ENCODE measurements at places on chromosomes 7 and 10. TPM values are rescaled to one million over a fixed set of nuclear protein-coding genes. Genes with fewer than 3 reads are reported as not detected.

Gene SPAM1
- total RNA-seq = not detected

Gene PVRIG
- 32.2 TPM for total RNA-seq

DNA sequence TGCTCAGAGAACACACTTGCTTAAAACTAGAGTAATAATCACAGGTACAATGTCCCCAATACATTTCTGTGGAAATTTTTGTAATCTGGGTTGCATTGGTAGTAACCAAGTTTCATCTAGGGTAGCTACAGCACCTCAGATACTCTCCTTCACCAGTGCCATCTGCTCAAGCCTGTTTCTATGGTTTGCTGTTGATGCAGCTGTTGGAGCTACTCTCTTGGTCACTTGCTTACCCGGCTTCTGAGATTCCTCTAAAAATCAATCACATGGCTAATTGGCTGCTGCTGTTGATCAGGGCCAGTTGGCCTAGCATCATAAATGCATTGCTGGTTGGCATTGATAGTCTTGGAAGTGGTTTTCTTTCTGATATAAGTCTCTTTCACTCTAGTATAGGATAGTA is 220.8 kb downstream of the BICC1 start:
- no peak overlapping the region for H3K27ac ChIP-seq
- no peak for DNase-seq
- no peaks in the 10 kb centered on the region for H3K36me3 ChIP-seq
- no peak overlapping the region for H3K4me3 ChIP-seq
- H3K4me1 ChIP-seq = no peaks in the 10 kb centered on the region

GRCh38 chr10:127736915-127737562 is at the start of gene FOXI2:
FOXI2 (plus strand) TSS chr10:127737185; CDS start chr10:127737274, 89 bp downstream.
- H3K4me1 ChIP-seq = no peaks in the 10 kb centered on the region
- DNase-seq = no peak
- no peak within 1 kb of the TSS for H3K27ac ChIP-seq
- H3K4me3 ChIP-seq = no peak within 1 kb of the TSS

GRCh38 chr7:114293289-114294012 is 121.2 kb upstream of the FOXP2 start:
- H3K4me1 ChIP-seq = no peaks in the 10 kb centered on the region
- no peak overlapping the region for H3K27ac ChIP-seq
- no peaks in the 10 kb centered on the region for H3K36me3 ChIP-seq
- DNase-seq = no peak
- H3K27me3 ChIP-seq = no peaks in the 10 kb centered on the region

GRCh38 chr10:71620642-71621041 is 98.9 kb downstream of the C10orf105 start:
- no peak overlapping the region for H3K27ac ChIP-seq
- H3K4me1 ChIP-seq = no peaks in the 10 kb centered on the region
- H3K27me3 ChIP-seq = no peaks in the 10 kb centered on the region

GRCh38 chr10:97791824-97792721 is 20.3 kb upstream of the SFRP5 start:
- H3K36me3 ChIP-seq = no peaks in the 10 kb centered on the region
- H3K27me3 ChIP-seq = no peaks in the 10 kb centered on the region
- DNase-seq = peak; percentile 77
- H3K27ac ChIP-seq = no peak overlapping the region
- H3K4me1 ChIP-seq = peaks cover 17% of the 10 kb centered on the region

DNA sequence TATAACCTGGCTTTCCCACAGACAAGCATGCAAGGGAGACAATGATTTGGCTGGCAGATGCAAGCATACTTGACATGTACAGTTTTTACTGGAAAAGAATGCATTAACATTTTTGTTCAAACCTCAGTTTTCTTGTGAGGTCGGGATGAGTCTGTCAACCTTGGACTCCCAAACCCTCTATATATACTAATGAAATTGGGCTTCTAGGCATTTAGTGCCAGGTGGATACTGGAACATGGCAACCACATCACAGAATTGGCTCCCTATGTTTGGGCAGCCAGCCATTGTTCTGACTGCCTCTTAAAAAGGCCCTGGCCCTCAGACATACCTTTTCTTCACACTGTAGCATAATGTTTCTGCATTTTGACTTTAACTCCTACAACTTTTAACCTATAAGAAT is 39.1 kb downstream of the CDK6 start:
- no peaks in the 10 kb centered on the region for H3K27me3 ChIP-seq
- H3K4me3 ChIP-seq = no peak overlapping the region
- H3K4me1 ChIP-seq = peaks cover 41% of the 10 kb centered on the region
- H3K27ac ChIP-seq = no peak overlapping the region

GRCh38 chr7:15543256-15543655 is 18.6 kb downstream of the AGMO start:
- H3K4me3 ChIP-seq = no peak overlapping the region
- DNase-seq = no peak
- H3K27ac ChIP-seq = no peak overlapping the region
- H3K36me3 ChIP-seq = peaks cover 11% of the 10 kb centered on the region

All from natural killer cell treated with Interleukin-12 subunit alpha and Interleukin-12 subunit beta and Interleukin-15 and Interleukin-18, amount 100 ng/mL, for 72 hours (primary cell).